Fibroblast of upper back skin (primary cell): ENCODE measurements at places on chromosomes 1 and 21.

- no peak for DNase-seq
Observed at GRCh38 chr1:230210981-230211336, 143.9 kb downstream of the GALNT2 start.

DNA sequence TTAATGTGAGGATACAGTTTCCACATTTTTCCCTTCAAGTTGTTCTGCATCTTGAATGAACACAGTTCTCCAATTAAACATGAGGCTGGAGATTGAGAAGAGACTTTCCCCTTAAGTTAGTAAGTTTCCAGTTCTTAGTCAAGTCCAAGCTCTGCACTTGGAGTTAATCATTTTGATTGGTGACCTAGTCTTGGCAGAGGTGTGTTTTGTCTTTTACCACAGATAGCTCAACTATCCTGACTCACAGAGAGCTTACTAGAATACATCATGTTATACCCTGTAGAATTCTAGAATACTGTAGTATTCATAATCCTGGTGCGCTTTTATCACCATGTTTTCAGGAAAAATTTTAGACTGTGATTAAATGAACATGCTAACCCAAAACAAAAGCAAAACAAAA lies 129.2 kb downstream of the CYYR1 start:
- peak; percentile 68 for DNase-seq

GRCh38 chr1:40232444-40232843 lies 15.3 kb upstream of the TMCO2 start:
- DNase-seq = no peak

DNA sequence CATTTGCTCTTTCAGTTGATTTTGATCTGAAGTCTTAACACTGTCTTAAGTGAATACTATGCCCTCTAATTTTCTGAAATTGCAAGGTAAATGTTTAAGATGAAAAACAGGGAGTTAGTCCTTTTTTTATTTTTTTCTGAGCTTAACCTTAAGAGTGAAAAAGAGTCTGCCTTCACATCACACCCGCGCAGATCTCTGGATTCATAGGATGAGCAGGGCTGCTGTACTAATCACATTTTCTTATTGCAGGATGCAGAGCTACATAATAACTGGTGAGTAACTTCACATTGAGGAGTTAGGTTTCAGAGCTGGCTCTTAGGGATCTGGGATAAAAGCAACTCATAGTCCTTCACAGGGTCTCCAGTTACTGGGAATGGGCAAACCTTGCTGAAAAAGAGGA lies 188.7 kb upstream of the ATP1B1 start:
- DNase-seq = no peak

GRCh38 chr1:180241716-180242544 lies 11.9 kb downstream of the LHX4 start:
- no peak for DNase-seq

DNA sequence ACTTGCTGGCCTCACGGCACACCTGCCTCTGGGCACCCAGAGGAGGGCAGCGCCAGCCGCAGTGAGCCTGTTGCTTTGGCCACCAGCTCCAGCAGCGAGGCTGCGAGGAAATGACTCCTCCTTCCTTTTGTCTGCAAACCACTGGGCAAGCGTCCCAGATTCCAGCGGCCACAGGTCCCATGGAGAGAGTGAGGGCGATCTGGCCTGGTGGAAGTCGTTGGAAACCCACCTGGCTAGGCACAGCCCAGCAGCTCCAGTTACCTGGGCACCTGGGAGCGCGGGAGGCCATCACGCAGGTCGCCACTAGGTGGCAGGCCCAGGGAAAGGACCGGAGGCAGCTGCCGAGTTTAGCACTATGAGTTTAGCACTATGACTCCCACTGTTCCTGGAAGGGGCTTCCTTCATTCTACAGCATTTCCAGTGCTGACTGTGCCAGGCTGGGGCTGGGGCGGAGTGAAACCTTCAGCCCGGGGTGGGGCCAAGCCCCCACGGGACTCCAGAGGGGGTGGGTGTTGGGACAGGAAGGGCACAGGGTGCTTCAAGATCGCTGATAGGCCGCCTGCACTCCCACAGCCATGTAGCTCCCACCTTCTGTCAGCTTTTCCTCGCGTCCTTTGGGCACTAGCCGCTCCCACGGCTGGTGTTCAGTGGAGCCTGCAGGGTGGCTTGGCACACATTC lies 1.1 kb upstream of the ESPN start:
- peak; percentile 36 for DNase-seq

- peak; percentile 21 for DNase-seq
Observed at GRCh38 chr1:64220241-64220640, 16.8 kb downstream of the UBE2U start.

DNA sequence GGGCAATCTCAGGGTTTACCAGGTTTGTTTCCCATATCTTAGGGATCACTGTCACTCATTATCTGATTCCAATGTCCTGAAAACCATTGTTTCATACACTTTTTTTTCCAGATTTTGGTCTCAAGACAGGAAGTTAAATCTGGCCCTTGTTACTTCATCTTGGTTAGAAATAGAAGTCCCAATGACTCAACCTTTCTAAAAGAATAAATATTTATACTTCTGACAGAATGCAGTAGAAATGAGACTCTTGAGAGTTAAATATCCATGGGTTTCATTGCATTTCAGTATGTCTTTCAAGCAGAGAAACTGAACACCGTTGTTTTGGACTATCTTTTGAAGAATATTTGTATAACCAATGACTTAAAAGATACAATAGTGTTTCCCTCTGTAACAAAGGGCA lies 19.8 kb upstream of the VCAM1 start:
- peak; percentile 44 for DNase-seq

- DNase-seq = no peak
Observed at GRCh38 chr1:201126832-201127754, at the start of gene ASCL5. Gene ASCL5 (minus strand): TSS chr1:201127184. CDS start chr1:201115372, 11,812 bp downstream.

DNA sequence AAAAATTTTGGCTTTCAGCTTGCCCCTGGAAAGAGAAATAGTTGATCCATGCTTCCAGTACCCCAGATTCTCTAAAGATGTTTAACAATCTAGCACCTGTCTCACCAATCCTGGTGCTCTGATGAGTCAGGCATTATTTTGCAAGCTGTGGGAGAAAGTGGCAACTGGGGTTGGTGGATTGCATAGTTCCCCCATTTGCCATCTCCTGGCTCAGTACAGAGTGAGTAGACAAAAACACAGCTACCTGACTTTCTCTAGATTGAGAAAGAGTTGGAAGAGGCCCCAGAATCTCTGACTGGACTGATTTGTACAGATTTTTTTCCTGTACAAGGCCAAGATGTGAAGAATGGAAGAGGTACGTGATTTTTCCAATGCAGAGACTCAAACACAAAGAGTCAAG lies 75.1 kb upstream of the NEGR1 start:
- DNase-seq = peak; percentile 37

DNA sequence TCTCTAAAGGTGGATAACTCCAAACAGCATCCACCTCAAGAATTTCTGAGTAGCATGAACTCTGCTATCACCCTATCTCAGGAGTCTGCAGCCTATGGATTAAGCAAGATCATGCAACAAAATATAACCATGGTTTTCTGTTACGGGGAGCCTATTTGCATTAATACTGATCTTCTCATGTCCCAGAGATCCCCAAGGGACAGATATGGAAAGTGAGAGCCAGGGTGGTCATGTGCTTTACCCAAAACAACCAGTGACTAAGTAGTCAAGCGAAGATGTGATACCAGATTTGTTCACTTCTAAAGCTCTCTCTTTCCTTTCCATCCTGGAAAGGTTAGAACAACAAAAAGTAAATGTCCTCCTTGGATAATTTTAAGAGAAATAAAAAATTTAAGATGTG lies 125.1 kb downstream of the PRRX1 start:
- DNase-seq = no peak

- DNase-seq = peak; percentile 71
Observed at GRCh38 chr1:107877092-107877491, 87.9 kb downstream of the VAV3 start.

- no peak for DNase-seq
Observed at GRCh38 chr1:230735447-230735846, 11.7 kb upstream of the CAPN9 start.

DNA sequence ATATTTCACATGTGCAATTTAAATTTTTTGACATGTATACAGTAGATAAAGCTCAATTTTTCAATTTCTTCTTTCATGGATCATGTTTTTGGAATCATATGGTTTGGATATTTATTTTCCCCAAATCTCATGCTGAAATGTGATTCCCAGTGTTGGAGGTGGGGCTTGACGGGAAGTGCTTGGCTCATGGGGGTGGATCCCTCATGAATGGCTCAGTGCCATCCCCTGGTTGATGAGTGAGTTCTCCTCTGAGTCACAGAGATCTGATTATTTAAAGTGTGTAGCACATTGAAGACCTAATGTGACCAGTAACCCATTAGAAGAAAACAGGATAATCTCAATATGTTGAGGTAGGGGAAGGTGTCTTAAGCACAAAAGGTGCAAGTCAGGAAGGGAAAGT lies 9.1 kb upstream of the IFI16 start:
- DNase-seq = peak; percentile 95

DNA sequence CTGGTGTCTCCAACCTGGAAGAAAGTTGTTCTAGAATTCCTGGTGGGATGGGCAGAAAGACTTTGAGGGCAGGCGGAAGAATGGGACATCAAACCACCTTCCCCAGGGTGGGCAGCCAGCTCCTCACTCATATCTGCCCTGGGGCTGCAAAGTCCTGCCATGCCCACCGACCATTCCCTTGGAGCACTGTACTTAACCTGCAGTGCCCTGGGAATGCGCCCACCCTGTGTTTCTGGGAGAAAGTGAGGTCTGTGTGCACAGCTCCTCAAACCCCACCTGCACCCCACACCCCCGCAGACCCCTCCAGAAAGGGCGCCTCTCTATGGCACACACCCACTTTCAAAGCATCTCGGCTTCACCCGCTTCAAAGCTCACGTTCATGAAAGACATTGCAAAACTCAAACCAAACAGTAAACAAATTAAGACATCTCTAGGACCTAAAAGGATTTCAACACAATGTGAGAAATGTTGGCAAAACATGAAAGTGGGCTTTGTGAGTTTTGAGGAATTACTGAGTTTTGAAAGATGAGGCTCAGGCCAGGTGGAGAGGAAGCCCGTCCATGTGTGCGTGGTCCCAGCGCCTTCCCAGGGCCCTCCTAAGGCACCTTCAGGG lies 25.1 kb downstream of the KRTAP10-1 start:
- no peak for DNase-seq

GRCh38 chr1:55860798-55861519 lies 645.8 kb upstream of the USP24 start:
- DNase-seq = peak; percentile 69

GRCh38 chr1:9160079-9160717 lies 31.3 kb upstream of the GPR157 start:
- DNase-seq = no peak

- no peak for DNase-seq
Observed at GRCh38 chr21:17416139-17416538, 96.7 kb upstream of the CXADR start.

DNA sequence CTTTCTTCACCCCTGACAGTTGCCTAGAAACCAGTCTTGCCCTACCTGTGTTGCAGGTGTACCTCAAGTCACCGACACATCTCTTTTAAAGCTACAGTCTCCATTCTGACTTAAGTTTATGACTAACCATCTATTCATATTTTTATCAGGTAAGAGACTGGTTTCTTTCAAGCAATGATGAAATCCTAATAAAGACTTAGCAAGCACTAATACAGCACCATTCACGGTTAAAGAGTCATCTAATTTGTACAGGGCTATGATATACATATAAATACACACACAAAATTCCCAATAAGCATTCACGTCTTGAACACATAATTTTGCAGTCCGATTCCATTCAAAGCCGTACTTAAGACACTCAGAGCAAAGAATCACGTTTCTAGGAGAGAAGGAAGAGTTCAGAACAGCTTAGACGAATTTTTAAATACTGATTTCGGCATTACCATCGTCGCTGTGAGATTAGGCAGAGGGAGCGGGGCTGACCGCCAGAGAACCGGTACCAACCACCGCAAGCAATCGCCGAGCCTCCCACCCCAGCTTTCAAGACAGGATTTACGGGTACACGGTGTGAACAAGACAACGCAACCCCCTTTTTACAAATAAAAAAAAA lies 943 bp downstream of the ERRFI1 start:
- DNase-seq = peak; percentile 17

DNA sequence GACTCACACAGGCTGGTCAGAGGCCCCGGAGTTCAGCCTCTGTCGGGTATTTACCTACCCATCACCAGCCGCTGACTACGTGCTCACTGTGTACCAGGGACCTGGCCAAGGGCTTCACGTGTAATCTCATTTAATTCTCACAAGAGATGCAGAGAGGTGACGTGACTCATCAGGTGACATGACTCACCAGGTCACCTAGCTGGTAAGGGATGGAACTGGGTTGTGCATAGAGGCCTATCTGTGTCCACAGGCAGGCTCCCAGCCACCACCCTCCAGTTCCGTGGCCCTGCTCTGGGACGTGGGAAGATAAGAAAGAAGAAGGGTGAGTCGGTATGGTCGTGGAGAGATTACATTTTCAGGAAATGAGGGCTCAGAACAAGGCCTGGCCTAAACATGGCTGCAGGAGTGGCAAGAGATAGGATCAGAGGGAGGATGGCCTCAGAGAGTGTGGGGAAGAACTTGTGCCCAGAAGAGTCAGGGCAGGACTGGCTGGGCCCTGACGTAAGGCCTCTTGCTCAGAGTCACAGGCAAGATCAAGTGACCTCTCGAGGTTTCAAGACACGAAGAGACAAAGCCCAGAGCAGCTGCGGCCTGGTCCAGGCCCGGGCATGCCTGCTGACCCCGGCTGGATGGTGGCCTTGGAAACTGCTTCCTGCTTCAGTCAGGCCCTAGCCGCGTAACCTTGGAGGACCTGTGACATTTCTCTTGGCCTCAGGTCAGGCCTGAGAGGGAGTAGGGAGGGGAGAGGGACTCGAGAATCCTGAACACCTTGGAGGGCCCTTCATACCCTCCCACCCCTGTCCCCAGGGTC lies 52.7 kb upstream of the WASF2 start:
- no peak for DNase-seq

DNA sequence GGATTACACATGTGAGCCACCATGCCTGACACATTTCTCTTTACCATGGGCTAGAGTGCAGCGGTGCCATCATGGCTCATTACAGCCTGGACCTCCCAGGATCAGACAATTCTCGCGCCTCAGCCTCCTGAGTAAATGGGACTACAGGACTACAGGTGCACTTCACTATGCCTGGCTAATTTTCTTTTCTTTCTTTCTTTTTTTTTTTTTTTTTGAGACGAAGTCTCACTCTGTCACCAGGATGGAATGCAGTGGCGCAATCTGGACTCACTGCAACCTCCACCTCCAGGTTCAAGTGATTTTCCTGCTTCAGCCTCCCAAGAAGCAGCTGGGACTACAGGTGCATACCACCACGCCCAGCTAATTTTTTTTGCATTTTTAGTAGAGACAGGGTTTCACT lies 14.8 kb upstream of the KIF1B start:
- DNase-seq = peak; percentile 48

- DNase-seq = no peak
Observed at GRCh38 chr1:9731051-9731537, 79.6 kb downstream of the PIK3CD start.

DNA sequence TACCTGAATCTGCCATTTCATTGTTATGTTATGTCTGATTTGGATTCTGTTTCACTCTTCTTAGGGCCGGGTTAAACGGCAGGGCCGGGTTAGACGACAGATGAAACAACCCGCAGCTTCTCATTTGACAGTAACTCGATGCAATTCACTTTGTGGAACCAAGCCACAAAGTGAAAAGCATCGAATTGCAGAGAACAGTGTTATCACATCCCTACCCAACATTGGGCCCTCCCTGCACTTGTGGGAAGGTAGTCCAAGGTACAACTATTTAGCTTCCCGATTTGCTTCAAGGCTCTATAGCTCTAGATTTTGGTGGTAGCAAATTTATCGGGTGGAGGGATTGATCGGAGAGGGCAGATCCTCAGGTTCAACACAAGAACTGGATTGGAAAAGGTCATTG lies 17.0 kb downstream of the SON start:
- no peak for DNase-seq
